ENCODE measurements at places on chromosomes 6 and 20.

GRCh38 chr20:29689411-29690225, 1567.8 kb upstream of the DEFB115 start:
- DNase-seq: no peak

DNA sequence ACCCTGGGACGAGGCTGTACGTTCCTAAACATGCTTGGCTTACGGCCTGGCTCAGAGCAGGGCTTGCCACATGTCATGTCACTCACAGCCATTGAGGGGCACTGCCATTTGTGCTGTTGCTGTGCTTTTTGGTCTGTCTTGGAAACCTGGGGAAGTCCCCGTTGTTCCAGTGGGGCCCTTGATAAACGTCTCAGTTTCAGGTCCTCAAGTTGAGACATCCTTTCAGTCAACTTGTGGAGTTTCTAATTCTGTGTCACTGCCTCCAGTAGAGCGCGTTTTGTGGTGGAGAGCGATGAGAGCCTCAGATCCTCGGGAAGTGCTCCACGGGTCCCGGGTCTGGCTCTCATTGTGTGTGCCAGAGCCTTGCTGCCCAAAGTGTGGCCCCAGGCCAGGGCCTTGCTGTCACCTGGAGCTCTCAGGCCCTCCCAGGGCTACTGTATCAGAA, 43.0 kb upstream of the CCR6 start:
- peak; percentile 73 for DNase-seq

GRCh38 chr6:117142995-117143394, 122.4 kb upstream of the VGLL2 start:
- DNase-seq: no peak

GRCh38 chr6:10316373-10316721, 98.5 kb downstream of the TFAP2A start:
- DNase-seq: no peak

DNA sequence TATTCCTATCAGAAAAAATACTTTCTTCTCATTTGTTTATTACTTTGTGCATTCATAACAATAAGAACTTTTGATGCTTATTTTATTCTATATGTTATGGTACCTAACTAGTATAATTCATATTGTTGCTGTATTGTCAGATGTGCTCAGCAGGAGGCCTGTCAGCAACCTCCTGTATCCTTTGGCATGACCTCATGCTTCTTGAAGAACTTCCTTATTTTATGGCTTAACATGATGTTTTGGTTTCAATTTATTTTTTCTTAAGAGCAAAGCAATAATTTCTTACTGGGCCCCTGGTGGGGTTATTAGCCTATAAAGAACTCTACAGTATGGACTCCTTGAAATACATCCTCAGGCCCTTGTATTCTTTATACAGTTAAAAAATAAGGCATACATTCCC, 17.3 kb downstream of the GGTLC1 start:
- DNase-seq: no peak

- DNase-seq: no peak
Observed at GRCh38 chr6:121663292-121663810, 227.9 kb downstream of the GJA1 start.

GRCh38 chr6:46781478-46782378, 11.5 kb upstream of the MEP1A start:
- DNase-seq: peak; percentile 11

GRCh38 chr6:88705601-88706000, 257.8 kb downstream of the RNGTT start:
- no peak for DNase-seq

DNA sequence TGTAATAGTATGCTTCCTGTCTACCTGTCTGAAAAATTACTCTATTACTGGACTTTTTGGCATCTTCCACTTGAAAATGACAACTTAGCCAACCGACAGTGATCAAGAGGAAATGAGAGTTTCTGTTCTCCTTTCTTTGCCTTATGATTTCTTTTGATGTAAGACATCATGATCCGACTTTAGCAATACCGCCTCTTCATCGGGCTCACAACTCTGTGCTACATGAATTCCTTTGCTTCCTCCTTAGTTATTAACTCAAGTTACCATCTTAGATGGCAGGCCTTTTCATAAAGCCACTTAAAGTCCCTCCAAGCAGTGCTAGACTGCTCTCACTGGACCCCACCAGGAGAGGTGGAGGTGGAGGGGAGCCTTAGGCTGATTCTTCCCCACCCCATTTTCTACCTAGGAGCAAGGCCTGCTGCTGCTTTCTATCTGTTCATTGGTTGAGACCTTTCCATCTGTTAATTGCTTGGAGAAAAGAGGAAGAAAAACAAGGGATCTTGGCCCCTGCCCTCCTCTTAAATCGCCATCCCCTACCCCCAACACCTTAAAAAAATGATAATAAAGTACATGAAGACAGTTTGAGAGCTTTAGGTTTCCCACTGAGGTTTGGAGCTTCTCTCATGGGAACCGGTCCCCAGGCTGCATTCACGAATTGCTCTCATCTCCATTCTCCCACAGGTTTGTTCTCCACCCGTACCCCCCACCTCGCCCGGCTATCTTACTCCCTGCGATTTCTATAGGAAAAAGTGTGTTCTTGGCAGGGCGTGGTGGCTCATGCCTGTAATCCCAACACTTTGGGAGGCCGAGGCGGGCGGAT, 21.6 kb upstream of the MCM3 start:
- DNase-seq: peak; percentile 36

DNA sequence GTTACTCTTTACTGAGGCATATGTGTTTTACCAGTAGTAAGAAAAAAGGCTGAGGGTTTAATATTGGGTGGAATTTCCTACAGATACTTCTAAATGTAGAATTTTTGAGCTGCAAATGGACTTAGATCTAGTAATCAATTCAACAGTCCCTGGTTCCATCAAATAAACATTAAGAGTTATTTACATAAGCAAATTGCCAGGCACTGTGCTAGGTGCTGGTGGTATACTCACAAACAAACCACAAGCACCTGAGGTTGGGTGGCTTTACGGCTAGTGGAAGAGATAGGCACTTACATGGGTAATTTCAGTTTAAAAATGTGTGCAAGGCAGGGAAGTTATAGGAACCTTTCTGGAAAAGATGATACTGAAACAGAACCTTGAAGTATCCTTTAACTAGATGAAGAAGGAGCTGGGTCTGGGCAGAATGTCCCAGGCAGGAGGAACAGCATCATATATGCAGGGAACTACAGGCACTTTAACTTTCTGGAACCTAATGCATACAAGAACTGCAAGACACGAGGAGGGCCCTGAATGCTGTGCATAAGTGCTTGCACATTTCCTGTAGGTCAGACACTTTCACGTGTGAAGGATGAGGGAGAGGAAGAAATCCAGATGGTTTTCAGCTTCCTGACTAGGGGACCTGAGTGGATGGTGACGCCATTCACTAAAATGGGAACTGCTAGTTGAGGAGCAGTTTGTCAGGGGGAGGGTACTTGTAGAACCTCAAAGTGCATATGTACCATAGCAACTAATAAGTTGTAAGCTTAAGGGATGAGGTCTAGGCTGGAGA, 4.5 kb downstream of the CCN6 start:
- DNase-seq: no peak

- DNase-seq: no peak
Observed at GRCh38 chr6:99338188-99338587, 11.3 kb downstream of the FAXC start.

DNA sequence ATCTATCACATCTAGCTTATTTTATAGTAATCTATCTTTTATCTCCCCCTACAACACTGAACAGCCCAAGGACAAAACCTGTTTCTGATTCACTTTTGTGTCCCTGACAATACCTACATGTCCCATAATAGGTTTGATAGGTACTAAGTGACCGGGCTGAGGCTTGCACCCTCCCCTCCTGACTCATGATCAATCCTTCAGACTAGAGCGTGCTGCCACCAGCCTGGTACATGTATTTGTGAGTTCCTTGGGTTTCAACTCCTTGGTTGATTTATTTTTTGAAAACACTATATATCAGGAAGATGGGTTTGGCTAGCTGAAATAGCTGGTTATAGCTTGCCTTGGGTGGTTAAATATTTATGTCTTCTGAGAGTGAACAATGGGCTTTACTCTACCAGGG, 41.6 kb upstream of the RAB23 start:
- no peak for DNase-seq

DNA sequence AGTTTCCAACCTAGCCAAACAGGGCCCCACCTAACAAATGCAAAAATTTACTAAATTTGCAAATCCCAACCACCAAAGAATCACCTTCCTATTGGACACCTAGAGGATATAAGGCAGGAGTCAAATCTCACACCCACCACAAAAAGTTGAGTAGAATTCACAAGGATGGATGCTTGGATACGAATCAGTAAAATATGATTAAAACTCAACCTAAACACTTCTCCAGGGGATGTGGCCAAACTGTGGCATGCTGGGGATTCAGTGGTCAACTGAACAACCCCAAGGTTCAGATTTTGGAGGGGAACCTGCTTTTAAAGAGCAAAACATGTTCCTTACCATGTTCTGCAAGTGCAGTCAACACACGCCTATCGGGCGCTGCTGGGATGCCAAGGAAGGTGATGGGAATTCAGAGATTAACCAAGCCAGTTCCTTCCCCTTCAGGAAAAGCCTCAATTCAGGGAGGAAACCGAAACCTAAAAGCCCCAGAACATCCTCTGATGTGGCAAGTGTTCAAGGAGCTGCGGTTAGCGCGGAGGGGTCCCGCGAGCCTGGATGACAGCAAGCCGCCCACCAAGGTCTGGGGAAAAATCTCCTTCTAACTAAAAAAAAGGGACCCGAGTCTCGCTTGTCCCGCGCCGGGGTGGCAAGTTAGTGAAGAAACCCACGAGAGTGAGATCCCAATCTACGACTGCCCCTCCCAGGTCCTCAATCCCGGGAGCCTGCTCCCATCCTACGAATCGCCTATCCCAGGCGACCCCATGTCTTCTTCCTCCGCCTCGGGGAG, 902 bp downstream of the SAMHD1 start:
- DNase-seq: peak; percentile 57

- DNase-seq: no peak
Observed at GRCh38 chr6:39061588-39061987, 13.0 kb downstream of the GLP1R start.

- DNase-seq: no peak
Observed at GRCh38 chr6:155171747-155172449, 91.9 kb upstream of the CLDN20 start.

Data from CD4-positive, alpha-beta T cell treated with Interleukin-12 subunit alpha and Interleukin-12 subunit beta, for 1 hour (primary cell).